Muscle of leg (tissue), 16 donors: ENCODE measurements at places on chromosomes 2 and 18.

DNA sequence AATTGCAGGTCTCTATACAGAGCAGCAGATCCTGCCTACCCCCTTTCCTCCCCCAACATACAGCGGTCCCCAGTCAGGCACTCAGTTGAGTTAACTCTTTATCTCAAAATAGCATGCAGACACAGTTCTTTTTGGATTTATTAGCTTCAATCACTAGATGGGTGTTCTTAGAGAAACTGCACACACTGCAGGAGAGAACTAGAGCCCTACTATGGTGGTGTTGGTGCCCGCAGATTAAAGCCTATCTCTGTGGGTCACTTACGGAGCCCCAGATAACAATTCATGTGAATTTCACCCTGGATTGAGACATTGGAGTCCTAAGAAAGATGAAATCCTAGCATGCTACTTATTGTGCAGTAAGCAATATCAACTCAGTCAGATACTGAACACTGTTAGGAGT, 11.9 kb downstream of the ADD2 start:
- no peak for DNase-seq

GRCh38 chr18:58915006-58915799, 50.5 kb downstream of the ZNF532 start:
- DNase-seq, result no peak

- no peak for DNase-seq
These were observed 20.0 kb downstream of the ST3GAL5 start for GRCh38 chr2:85868822-85869221.

DNA sequence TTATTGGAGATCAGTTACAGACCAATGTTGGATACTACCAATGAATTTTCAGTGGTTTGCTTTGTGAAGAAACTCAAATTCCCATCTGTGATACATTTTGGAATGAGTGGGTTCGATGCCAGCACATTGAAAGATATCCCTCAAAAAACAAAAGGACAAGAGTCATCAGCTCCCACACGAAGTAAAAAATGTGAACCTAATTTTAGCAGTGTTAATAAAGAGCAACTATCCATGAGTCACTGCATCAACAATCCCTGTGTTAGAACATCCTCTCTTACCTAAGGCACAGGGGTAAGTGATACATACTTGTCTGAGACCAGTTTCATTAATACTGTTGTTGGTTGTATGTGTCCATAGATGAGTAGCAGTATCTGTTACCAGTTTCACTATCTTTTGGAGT, 551.8 kb upstream of the SOX11 start:
- no peak for DNase-seq

- no peak for DNase-seq
These were observed 43.6 kb downstream of the L3MBTL4 start for GRCh38 chr18:6370886-6371635.

DNA sequence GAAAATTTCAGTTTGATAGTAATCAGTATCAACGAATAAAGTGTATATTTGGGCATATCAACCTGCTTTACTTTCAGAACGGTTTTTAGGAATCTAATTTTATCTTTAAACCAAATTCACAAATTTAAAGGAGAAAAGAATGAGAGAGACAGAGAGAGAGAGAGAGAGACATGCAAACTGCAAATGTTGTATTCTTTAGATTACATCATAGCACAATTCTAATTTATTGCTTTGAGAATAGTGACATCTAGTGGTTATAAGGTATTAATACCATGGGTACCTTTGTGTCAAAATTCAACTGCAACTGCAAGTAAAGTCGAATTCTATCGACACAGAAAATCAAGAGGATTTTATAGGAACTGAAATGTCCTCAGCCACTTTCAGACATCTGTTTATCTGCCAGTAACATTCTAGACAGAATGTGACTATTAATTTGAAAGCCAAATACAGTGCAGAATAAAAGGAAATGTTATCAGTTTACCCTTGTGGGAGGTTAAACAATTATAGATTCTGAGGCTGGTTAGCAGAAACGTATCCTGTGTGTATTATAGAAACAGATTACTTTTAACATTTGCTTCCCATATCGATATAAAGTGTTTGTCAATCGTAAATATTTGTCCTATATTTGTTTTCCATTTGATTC, 529.8 kb upstream of the VRK2 start:
- peak; percentile 58 for DNase-seq

GRCh38 chr2:175234650-175235049, 53.1 kb upstream of the ATP5MC3 start:
- DNase-seq, result no peak

GRCh38 chr2:140200764-140201163, 1420.6 kb upstream of the NXPH2 start:
- no peak for DNase-seq

DNA sequence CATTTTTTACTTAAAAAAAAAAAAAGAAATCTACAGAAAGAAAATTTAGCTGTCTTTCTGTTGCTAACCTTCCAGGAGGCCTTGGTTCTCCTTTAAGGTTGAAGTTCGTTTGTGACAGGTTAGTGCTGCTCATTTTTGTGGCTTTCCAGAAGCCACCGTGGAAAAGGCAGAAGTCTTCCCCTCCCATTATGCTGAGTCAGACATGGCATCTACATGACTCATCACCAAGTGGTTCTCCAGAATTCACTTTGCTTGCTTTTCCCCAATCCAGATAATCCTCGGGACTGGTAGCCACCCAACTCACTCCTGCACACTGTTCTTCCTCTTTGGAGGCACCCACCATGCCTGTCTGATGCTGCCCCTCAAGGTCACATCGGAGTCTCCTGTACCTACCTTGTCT, 228.7 kb downstream of the PIK3C3 start:
- no peak for DNase-seq
